DND-41 (cell line): ENCODE measurements at places on chromosomes 2 and 18.

DNA sequence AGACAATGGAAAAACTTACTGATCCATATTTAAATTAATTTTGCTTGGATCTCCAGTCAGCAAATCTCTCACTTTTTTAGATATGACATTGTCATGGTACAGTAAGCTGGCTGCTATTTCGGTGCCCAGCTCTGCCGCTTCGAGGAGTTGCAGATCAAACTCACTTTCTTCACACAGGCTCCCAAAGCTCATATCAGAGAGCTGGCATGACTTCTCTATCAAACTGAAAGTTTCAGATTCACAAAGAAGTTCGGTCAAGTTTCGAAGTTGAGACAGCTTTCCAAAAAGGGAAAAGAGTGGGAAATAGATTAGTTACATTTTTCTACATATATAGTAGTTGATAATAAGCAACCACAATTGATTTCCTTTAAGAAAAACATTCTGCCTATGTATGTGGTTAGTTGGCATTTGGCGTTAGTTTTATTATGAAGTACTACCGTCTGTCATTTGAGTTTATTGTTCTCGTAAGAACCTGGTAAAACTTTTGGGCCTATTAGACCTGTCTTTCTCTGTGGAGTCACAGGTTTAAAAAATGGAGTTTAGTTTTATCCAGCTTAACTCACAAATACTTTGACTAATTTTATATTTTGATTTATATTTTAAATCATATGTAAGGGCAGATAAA is 118.8 kb downstream of the ABCA12 start:
- no peak for DNase-seq
- H3K27me3 ChIP-seq = no peaks in the 10 kb centered on the region
- no peaks in the 10 kb centered on the region for H3K4me1 ChIP-seq
- no peak overlapping the region for H3K27ac ChIP-seq
- H3K36me3 ChIP-seq = no peaks in the 10 kb centered on the region

GRCh38 chr2:121287956-121288355 is 3.0 kb upstream of the TFCP2L1 start:
- H3K27me3 ChIP-seq = no peaks in the 10 kb centered on the region
- H3K27ac ChIP-seq = no peak overlapping the region
- H3K36me3 ChIP-seq = no peaks in the 10 kb centered on the region
- no peak overlapping the region for H3K4me3 ChIP-seq
- no peak for DNase-seq
- no peaks in the 10 kb centered on the region for H3K4me1 ChIP-seq

DNA sequence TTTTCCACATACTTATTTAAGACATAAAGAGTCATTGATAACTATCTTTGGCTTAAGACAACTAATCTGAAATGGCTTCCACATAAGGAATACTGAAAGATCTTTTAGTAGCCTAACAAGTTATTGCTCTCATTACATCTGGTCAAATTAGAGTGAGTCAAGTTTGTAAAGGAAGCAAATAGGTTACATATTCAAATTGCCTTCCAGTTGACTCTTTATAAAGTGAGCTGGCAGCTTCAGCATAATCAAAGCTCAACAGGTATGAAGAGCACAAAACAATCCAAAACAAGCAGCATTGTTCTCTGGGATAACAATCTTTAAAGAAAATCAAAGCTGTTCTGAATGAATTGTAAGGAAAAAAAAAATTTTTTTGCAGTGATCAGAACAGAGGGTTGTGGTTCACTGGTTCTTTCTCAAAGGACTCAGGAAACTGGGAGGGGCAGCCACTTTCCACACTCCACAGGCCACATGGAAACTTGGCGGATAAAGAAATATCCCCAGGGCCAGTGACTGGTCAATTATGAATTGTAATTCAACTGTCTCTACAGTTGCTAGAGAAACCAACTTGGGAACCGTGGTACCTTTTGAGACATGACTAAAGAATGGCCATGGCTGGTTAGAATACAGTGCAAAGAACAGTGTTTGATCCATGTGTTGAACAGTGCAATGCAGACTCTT is 369.3 kb upstream of the KCNH7 start:
- H3K27me3 ChIP-seq = no peaks in the 10 kb centered on the region
- no peaks in the 10 kb centered on the region for H3K4me1 ChIP-seq
- H3K4me3 ChIP-seq = no peak overlapping the region

GRCh38 chr2:153474876-153475435 is 3.6 kb downstream of the RPRM start:
- no peaks in the 10 kb centered on the region for H3K4me1 ChIP-seq
- H3K36me3 ChIP-seq = no peaks in the 10 kb centered on the region
- no peak overlapping the region for H3K27ac ChIP-seq
- H3K4me3 ChIP-seq = no peak overlapping the region

- DNase-seq = peak; percentile 67
- peaks cover 11% of the 10 kb centered on the region; the same call in 1 of the 2 replicates for H3K4me1 ChIP-seq
- no peaks in the 10 kb centered on the region for H3K27me3 ChIP-seq
- no peak overlapping the region for H3K27ac ChIP-seq
Measured at GRCh38 chr2:98807221-98807620, 76.3 kb upstream of the MGAT4A start.

- no peak overlapping the region for H3K4me3 ChIP-seq
- H3K36me3 ChIP-seq = no peaks in the 10 kb centered on the region
- no peak overlapping the region for H3K27ac ChIP-seq
- no peaks in the 10 kb centered on the region for H3K4me1 ChIP-seq
- no peaks in the 10 kb centered on the region for H3K27me3 ChIP-seq
Measured at GRCh38 chr2:149657401-149658040, 69.9 kb upstream of the MMADHC start.

- no peak overlapping the region for H3K4me3 ChIP-seq
- no peak overlapping the region for H3K27ac ChIP-seq
- H3K4me1 ChIP-seq = no peaks in the 10 kb centered on the region
- no peaks in the 10 kb centered on the region for H3K36me3 ChIP-seq
Measured at GRCh38 chr2:180692322-180692721, 288.1 kb upstream of the UBE2E3 start.

GRCh38 chr2:147614979-147615470 is 229.8 kb upstream of the ACVR2A start:
- no peaks in the 10 kb centered on the region for H3K36me3 ChIP-seq
- DNase-seq = no peak
- no peak overlapping the region for H3K27ac ChIP-seq
- no peak overlapping the region for H3K4me3 ChIP-seq

GRCh38 chr18:78918707-78919106 is 60.9 kb upstream of the SALL3 start:
- H3K27ac ChIP-seq = no peak overlapping the region
- H3K36me3 ChIP-seq = no peaks in the 10 kb centered on the region
- DNase-seq = no peak

DNA sequence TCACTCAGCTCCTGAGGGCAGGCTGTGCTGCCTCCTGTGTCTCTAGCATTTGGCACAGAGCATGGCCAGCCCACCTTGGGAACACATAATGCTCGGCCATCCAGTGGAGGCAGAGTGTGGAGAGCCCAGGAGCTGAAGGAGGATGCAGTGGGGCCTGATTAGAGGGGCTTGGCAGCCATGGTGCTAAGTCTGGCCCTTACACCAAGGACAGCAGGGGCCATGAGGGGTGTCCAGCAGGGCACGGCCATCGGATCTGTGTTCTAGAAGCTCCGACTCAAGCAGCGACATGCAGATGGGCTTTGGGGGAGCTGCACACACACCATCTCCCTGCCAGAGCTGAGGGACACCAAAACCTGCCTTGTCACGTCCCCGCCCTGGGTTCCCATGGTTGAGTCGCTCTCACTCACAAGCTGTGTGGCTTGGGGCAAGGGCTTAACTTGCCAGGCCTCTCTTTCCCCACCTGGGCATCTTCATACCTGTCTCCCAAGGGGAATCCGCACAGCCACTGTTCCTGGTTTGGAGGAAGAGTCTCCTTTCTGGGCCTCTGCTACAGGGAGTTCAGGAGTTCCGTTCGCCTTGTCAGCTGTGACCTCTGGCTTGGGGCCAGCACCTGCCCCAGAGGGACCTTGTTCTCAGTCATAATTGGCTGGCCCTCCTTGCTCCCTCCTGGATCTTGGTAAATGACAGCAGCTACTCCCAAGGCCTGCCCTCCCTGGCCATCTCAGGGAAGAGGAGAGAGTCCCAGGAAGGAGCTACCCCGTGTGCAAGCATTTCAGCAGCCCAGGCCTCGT is 1.3 kb upstream of the TOGARAM2 start:
- no peaks in the 10 kb centered on the region for H3K4me1 ChIP-seq
- H3K36me3 ChIP-seq = no peaks in the 10 kb centered on the region
- H3K27ac ChIP-seq = no peak overlapping the region
- H3K27me3 ChIP-seq = no peaks in the 10 kb centered on the region
- DNase-seq = no peak
- no peak overlapping the region for H3K4me3 ChIP-seq

GRCh38 chr2:898319-898718 is 52.3 kb upstream of the SNTG2 start:
- peak; percentile 20 for DNase-seq
- no peak overlapping the region for H3K27ac ChIP-seq
- H3K36me3 ChIP-seq = no peaks in the 10 kb centered on the region
- H3K27me3 ChIP-seq = no peaks in the 10 kb centered on the region

DNA sequence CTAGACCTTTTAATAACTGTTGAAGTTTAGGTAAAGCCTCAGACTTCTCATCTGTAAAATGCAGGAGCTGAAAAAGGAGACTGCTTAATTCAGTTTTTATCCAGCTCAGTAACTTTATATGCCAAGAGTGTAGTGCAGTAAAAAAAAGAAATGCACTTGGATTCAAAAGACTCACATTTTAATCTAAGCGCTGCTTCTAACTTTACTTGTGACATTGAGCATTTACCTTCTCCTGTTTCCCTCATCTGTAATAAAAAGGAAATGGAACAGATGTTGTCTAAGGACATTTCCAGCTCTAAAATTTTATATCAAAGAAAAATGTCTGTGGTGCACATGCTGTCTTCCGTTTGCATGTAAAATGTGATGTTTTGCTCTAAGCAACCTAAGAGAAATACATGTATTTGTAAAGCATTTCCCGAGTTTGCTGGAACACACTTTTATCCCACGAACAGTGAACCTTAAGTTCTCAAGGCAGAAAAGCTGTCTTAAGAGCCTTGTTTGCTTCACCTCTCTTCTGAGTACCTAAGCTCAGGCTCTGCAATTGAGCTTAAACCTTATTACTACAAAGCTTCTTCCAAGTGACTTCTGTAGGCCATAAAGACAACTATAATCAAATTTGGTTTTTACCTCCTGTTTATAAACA is 24.2 kb upstream of the TANK start:
- DNase-seq = no peak
- no peaks in the 10 kb centered on the region; the same call in 1 of the 2 replicates for H3K4me1 ChIP-seq
- H3K36me3 ChIP-seq = no peaks in the 10 kb centered on the region

DNA sequence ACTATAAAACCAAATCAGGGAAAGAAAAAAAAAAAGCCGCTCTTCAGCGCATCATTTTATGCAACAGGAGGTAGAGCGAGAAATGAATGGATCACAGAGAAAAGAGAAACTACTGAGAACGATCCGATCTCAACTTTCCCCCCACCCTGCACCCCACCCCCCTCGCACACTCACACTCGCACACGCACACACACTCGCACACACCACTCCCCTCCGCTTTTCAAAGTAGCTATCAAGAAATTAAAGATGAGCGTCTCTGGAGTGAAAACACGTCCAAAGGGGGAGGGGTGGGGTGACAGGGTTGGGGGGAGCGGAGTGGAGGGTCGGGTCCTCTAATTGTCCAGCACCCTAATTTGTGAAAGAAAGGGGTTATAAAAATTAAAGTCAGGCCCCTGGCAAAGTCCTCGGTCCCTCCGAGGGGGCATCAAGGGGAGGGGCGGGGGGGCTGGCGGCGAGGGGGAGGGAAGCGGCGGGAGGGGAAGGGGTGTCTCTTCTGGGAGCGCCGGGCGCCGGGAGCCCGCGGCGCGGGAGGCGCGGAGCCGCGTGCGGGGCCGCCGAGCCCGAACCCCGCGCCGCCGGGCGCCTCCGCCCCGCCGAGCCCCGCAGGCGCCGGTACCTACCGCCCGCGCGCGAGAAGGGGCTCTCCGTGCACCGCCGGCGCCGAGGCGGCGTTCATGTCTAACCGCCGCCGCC is 428 bp downstream of the TCF4 start:
- peak; percentile 57 for DNase-seq
- H3K36me3 ChIP-seq = peaks cover 4% of the 10 kb centered on the region; the same call in 1 of the 2 replicates
- peak overlapping the region; percentile 81 for H3K4me3 ChIP-seq
- peak overlapping the region; percentile 85 for H3K27ac ChIP-seq

DNA sequence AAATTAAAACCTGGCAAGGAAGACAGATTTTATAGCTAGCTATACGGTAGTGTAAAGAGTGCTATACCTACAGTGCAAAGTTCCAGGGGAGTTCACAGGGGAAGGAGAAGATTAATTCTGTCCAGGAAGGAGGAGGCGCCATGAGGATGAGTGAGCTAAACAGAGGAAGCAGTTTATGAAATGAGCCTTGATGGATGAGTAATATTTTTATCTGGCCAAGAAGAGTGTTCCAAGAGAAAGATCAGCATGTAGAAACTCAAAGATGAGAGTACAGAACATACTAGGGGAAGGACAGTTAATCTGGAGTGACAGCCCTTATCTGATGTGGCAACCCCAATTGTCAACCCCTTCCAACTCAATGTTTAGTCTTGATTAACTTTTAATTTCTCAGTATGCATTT is 54.8 kb downstream of the CDH20 start:
- no peak overlapping the region for H3K27ac ChIP-seq
- DNase-seq = no peak
- H3K4me3 ChIP-seq = no peak overlapping the region

DNA sequence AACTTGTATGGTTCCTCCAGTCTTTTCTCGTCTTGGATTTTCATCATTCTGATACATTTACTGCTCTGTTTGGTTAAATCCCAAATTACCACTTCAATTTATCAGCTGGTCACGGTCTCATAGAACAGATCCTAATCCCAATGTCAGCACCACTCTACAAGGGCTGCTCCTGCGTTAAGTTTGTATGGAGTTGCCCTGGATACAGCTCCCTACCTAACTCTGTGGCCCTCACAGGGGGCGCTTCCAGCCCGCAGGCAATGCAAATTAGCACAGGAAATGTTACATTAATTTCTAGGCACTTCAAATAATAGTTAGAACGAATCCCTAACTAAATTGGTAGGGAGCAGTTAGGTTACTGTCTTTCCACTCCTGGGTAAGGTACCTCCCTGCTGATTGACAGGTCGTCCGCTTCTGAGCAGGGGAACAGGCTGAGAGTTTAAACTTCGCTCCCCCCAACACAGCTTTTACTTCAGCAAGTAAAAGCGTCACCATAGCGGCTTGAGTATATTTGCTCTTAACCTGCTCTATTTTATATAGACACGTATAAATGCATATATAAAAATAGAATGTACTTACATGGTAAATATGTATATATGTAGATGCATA is 238.5 kb upstream of the FANCL start:
- H3K27me3 ChIP-seq = no peaks in the 10 kb centered on the region
- H3K4me1 ChIP-seq = no peaks in the 10 kb centered on the region
- H3K4me3 ChIP-seq = no peak overlapping the region
- H3K27ac ChIP-seq = no peak overlapping the region
- no peak for DNase-seq

DNA sequence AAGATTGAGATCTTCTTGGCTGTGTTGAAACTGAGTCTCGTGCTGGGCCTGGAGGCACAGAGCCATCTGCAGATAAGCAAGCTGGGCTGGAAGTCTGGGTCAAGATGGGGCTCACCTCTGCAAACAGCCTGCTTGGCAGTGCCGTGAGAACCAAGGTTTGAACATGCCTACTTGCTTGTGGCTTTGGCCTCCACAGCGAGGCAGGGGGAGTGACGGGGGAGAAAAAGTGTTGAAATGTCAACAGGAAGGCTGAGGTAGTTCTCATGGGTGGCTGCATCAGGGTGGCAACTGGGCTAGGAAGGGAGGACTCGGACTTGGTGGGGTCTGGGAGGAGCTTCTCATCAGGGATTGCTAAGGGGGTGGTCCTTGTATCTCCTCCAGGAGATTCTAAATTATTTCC is 99.7 kb downstream of the THNSL2 start:
- H3K36me3 ChIP-seq = no peaks in the 10 kb centered on the region
- no peak overlapping the region for H3K27ac ChIP-seq
- H3K4me1 ChIP-seq = no peaks in the 10 kb centered on the region
- no peak overlapping the region for H3K4me3 ChIP-seq
- DNase-seq = no peak
- H3K27me3 ChIP-seq = no peaks in the 10 kb centered on the region
